Stimulated activated CD4-positive, alpha-beta T cell treated with anti-CD3 and anti-CD28 coated beads, Interleukin-4, amount 100 ng/mL, for 1 hour (primary cell): ENCODE measurements at places on chromosomes 6 and 20.

GRCh38 chr6:143490775-143491174 is 20.7 kb downstream of the FUCA2 start:
- no peak for DNase-seq

DNA sequence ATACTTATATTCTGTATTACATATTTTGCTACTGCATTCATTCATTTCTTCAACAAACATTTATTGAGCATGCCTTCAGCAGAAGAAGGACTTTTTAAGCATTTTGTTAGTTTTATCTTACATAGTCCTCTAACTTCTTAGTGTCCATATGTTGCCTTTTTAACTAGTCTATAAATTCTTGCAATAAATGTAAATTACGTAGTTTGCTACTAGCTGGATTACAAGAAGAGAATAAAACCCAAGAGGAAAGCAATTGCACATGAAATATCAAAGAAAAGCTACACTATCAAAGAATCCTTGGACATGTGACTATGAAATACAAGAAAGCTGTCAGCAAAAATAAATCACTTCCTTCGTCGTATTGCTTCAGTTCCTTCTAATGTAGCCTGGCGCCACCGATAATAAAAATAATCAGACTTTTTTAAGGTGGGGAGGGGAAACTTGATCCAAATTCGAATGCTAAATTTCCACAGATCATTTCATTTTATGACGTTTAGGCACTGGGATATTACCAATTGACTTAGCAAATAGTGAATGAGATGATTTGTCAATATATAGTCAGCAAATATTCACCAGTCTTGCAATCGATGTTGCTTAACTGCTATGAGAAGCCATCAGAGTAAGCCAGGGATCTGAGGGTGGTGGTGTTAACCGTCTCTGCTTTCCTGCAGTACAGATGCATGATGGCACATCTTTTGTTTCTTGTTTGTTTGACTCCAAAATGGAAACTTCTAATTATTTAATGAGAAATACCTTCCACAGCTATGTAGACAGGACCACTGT is 258.7 kb upstream of the EXOC2 start:
- no peak for DNase-seq

DNA sequence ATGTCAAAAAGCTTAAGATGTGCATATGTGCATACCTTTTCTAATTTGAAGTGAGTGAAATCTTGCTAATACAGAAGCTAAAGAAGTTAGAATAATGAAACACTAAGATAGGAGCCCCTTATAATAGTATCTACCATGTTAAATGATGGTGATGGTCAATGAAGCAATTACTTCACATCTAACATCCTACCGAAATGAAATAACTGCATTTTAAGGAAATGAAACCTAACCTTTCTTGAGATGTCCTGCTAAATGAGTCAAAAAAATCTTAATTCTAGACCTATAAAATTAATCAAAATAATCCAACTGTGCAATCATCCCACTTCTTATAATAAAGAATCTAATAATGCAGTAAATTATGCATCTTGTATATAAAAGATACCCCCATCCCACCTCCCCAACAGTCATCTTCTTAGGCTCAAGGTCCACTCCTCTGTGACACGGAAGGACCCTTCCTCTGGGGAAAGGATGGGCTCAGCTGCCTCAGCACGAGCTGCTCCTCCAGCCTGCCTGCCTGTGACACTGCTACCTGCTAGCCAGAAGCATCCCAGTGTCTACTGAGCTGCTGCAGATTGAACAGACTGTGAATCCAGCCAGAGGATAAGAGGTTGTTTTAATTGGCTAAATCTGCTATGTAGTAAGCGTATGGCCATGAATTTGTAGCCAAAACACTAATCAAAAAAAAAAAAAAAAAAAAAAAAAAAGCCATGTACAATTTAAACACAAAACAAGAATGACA is 129.6 kb upstream of the BEND3 start:
- DNase-seq: no peak

- no peak for DNase-seq
Observed at GRCh38 chr6:26183237-26183580, 96.0 kb downstream of the HFE start.

DNA sequence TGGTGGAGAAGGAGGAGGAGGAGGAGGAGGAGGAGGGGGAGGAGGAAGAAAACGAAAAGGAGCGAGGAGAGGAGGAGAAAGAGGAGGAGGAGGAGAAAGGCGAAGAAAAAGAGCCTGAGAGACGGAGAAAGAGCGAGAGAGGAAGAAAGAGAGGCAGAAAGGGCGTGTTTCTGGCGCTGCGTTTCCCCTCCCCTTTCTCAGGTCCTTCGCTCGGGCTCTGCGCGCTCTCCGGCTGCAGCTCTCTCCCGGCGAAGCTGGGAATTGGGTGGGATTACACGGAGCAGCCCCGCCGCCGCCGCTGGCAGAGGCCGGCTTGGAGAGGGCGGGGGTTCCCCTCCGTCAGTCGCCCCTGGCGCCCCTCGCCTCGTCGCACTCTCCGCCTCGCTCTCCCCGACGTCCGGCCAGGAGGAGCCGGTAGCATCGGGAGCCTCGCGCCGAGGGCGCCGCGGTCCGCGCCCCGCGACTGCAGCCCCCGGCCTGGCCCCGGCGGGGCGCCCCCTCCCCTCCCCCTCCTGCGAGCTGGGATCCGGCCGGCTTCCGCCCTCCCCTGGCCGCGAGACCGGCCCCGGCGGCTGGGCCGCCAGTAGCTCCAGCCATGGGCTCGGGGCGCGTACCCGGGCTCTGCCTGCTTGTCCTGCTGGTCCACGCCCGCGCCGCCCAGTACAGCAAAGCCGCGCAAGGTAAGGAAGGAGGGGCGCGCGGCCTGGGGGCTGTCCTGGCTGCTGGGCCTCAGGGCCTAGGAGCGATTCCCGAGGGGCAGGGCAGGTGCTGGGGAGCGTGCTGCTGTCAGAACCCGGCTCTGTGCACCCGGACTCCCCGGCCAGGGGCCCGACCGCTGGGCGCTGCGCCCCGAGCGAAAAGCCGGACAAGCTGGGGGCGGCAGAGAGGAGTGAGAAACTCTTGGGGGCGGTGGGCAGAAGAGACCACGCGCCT is at the start of gene SCUBE3:
Gene SCUBE3 (plus strand): TSS at position 133 of the 933 bp plus-strand sequence. CDS start 463 bp downstream, at position 596.
- peak; percentile 14 for DNase-seq

GRCh38 chr6:163188746-163189145 is 225.8 kb upstream of the QKI start:
- DNase-seq: no peak

- no peak for DNase-seq
Observed at GRCh38 chr6:170098428-170099170, 192.3 kb downstream of the DLL1 start.
